ENCODE measurements at places on chromosomes 6 and 20. TPM values are rescaled to one million over a fixed set of nuclear protein-coding genes. Genes with fewer than 3 reads are reported as not detected.

The ATG5 gene
- 26.5 TPM for polyA plus RNA-seq

The LY6G6C gene
- polyA plus RNA-seq = not detected

The ATRN gene
- 15.7 TPM for polyA plus RNA-seq

The EPHA7 gene
- 2.6 TPM for polyA plus RNA-seq

The KIF3B gene
- polyA plus RNA-seq = 31.6 TPM

The LPA gene
- polyA plus RNA-seq = not detected

The WFDC5 gene
- not detected for polyA plus RNA-seq

The HSPA1L gene
- polyA plus RNA-seq = 2.3 TPM

The CRISP3 gene
- polyA plus RNA-seq = not detected

The CCND3 gene
- polyA plus RNA-seq = 42.1 TPM

The CTCFL gene
- not detected for polyA plus RNA-seq

The SLC26A8 gene
- polyA plus RNA-seq = not detected

DNA sequence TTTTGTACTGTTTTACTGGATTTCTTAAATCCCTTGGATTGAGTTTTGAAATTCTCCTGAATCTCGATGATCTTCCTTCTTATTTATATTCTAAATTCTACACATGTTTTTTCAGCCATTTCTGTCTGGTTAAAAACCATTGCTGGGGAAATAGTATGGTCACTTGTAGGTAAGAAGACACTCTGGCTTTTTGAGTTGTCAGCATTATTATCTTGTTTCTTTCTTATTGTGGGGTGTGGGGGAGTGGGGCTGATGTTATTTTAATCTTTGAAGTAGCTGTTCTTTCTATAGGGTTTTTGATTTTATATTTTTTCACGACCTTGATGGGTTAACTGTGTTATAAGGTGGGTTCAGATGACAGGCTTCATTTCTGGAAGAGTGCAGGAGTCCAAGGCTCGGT lies 37.4 kb upstream of the ADGRB3 start:
- DNase-seq = no peak

GRCh38 chr6:28212510-28213212 lies 12.4 kb upstream of the ZSCAN9 start:
- DNase-seq = peak; percentile 49

DNA sequence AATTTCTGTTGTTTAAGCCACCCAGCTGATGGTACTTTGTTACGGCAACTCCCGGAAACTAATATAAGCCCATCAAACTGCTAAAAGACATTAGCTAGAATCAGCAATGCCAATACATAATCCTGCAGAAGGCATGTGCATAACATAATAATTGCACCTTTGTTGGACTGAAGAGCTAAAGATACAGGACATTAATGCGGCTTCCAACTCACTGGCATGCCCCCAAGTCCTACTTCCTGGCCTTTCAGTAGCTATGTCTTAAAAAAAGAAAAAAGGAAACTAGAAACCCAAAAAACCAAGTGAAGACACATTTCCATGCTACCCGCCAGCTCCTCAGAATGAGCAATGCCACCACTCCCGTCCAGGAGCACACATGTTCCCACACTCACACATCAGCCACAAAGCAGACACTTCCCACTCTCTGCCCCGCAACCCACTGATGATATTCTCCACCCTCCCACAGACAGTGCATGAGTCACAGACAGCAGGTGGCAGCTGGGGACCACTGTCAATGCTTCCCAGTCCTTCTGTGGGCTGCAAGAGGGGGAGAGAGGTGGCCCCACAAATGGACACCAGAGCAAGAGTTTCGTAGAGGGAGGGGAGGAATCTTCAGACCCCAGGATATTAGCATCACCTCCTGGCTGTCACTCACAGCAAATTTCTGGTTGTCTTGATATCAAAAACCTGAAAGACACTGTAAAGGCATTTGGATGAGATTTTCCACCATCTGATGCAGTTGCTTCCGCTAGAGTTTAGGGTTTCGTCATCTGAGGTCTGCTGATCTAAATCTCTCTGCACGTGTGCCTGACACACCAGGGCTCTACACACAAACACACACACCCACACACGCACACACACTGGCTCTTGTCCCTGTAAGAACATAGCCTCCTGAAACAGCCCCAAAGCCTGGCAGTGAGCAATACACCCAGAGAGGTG lies 32.8 kb downstream of the GFOD1 start:
- no peak for DNase-seq

DNA sequence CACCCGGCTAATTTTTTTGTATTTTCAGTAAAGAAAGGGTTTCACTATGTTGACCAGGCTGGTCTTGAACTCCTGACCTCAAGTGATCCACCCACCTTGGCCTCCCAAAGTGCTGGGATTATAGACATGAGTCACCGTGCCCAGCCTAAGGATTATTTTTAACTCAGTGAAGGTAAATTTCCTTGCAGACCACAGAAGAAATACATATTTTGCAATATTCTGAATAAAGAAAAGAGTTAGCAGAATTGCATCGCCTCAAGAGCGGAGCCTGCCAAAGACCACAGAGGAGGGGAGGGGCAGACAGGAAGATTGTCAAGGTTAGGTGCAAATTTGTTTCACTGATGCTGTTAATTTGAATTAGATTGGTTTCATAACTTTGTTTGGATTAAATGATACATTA lies 47.4 kb downstream of the SOD2 start:
- DNase-seq = no peak

- no peak for DNase-seq
These were observed 52.9 kb downstream of the EPHA7 start for GRCh38 chr6:93366506-93366905.

- DNase-seq = no peak
These were observed 153.1 kb upstream of the RPS6KA2 start for GRCh38 chr6:166779963-166780683.

DNA sequence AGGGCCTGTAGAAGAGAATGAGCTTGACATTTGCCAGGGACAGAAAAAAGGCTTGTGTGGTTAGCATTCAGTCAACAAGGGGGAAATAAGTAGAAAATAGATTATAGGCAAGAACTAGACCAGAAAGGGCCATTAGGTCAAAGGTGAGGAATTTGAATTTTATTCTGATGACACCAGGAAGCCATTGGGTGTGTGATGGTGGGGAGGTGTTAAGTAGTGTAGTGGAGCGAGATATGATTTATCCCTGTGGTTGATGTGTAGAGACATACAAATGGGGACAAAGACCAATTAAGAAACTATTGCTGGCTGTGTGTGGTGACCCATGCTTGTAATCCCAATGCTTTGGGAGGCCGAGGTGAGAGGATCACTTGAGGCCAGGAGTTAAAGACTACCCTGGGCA lies 11.0 kb downstream of the DSTN start:
- no peak for DNase-seq

DNA sequence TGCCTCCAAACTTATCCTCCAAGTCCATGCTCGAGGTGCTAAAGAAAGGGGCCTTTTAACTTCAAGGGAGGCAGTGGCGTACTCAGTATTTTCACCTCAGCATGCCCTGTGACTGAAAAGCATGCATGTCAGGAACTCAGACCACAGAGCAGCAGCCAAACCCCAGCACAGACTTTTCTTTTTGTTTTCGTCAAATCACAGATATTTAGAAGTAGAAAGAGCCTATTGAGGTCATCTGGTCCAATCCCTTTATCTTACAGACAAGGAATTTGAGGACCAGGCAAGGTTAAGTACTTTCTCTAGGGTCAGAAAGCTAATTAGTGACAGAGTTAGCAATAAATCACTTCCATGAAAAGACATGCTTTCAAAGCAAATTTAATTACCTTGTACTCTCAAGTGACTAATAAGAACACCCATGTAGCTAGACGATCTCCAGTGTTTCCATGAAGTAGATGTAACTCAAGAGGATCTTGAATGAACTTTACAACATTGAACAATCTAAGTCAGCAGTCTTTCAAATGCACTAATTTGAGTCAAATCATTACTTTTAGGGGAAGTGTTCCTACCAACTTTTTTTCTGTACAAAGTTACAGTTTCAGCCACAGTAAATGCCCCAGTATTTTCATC lies 35.9 kb downstream of the MOXD1 start:
- peak; percentile 85 for DNase-seq

- DNase-seq = no peak
These were observed 627 bp upstream of the EIF6 start for GRCh38 chr20:35284992-35285805.

- DNase-seq = no peak
These were observed 61.4 kb downstream of the CPNE5 start for GRCh38 chr6:36777801-36778200.

- no peak for DNase-seq
These were observed 49.7 kb upstream of the ENPP4 start for GRCh38 chr6:46080111-46080510.

GRCh38 chr6:149336609-149336928 lies 19.1 kb downstream of the TAB2 start:
- DNase-seq = no peak

GRCh38 chr6:30800871-30801270 lies 56.5 kb upstream of the IER3 start:
- no peak for DNase-seq

DNA sequence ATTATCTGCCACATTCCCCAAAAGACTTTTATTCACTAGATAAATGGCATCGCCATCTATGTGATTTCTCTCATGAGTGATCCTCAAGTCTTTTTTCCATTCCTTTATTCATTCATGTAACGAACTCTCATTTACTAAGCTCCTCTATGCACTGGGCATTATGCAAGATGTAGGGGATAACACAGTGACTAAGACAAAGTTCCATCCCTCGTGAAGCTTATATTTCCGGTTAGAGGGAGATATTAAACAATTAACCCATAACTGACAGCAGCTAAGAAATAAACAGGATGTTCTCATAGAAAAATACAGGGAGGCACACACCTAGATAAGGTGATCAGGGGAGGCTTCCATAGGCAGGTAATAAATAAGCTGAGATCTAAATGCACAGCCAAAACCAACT lies 17.2 kb upstream of the PREX1 start:
- no peak for DNase-seq

- no peak for DNase-seq
These were observed at the start of gene DEFB123 for GRCh38 chr20:31440012-31440659. DEFB123 (plus strand) TSS chr20:31440632; CDS start chr20:31440699, 67 bp downstream.

GRCh38 chr6:147604373-147604772 lies 95.9 kb downstream of the SAMD5 start:
- DNase-seq = no peak

- peak; percentile 94 for DNase-seq
These were observed 9.4 kb downstream of the DEFB132 start for GRCh38 chr20:266596-267562.

GRCh38 chr6:131443514-131443913 lies 129.5 kb upstream of the ARG1 start:
- DNase-seq = no peak

DNA sequence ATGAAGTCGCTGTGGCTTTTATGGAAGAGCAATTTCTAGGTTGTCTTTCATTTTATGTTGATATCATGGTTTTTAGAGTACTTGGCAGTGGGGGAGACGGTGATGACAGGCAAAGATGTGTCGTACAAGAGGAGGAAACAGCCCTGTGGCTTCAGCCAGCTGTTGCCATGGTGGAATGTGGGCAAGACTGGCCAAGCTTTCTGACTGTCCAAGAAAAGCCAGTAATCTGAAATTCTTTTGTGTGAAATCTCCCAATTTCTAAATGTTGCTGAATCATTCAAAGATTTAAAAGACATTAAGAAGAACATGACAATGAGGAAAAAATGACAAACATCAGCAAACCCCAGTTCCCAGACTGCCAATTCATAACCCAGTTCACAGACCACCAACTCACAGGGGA lies 23.1 kb downstream of the PFDN4 start:
- no peak for DNase-seq

DNA sequence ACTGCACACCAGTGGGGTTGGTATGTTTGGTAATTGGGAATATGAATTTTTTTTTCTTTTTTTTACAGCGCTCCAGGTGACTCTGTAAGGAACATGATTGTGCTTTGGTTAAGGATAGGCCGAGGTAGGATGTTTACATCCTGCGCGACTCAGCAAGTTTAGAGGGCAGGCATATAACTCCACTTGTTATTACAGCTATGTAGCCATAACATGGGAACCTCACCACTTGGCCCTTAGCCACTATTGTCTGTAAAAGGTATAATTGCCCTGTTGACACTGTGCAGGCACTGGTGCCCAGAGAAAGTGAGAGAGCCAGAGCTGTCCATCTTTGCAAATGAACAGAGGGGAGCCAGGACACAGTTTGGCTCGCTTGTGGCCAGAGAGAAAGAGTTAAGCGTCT lies 172.9 kb downstream of the MCHR2 start:
- no peak for DNase-seq

DNA sequence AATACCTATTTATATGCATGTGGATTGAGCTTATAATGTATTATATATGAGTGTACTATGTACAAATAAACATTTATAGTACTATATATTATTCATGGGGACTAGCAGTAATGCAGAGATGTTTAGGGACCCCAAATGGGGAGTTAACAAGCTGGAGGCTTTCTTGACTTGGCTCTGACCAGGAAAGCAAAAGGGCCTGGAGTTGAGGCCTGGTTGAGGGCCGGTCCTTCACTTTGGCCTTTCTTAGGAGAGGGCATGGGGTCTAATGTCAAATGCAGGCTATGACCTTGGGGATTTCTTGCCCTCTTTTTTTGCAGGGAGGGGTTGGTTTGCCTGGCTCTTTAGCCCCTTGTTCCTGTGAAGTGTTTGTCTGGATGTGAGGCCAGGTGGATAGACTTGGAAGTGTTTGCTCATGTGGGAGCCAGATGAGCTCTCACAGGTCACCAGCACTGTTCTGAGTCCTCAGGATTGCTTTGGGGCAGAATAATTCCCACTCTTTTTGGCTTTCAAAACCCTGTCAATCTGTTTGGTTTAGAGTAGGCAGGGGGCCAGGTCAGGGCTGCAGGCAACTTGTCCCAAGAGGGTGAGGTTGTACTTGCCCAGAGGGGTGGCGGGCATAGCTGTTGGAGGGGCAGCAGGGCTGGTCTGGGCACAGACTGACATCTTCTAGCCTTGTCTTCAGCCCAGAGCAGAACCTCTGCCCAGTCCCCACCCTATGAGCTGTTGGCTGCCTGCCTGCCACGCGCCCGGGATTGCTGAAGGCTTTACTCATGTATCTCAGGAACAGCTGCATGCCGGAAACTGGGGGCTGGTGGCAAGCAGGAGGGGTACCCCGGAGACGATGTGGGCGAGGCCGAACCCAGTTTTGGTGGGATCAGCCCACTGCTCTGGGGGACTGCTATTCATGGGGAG lies 14.6 kb downstream of the TJAP1 start:
- DNase-seq = no peak

DNA sequence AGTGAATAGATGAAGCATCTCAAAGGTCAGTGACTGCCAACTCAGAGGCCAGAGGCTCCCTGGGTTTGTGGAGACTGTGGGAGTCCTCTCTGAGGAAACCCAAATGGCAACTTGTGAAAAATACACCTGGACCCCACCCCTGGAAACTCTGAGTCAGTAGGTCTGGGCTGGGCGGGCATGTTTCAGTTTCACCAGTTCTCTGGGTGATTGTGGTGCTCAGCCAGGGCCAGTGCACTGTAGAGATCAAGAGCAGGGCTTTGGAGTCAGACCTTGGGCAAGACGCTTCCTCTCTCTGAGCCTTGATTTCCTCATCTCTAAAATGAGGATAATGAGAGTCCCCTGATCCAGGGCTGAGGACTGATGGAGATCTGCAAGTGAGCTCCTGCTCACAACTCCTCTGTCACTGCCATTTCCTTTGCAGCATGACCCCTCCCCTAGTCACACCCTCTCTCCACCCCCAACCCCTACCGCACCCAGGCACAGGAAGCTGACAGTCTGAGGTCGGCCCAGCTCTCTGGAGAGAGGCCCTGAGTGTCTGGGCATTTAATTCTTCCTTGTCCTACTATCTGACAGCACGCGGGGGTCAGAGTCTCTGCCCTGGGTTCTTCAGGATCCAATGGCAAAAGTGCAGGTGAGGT lies 5.1 kb downstream of the DEF6 start:
- no peak for DNase-seq
